ENCODE measurements at places on chromosomes 7 and 10.
A peak's percentile ranks its signal among the peaks of the same experiment; 100 is the strongest.

GRCh38 chr7:45688382-45688781 lies 114.2 kb downstream of the ADCY1 start:
- DNase-seq = no peak

DNA sequence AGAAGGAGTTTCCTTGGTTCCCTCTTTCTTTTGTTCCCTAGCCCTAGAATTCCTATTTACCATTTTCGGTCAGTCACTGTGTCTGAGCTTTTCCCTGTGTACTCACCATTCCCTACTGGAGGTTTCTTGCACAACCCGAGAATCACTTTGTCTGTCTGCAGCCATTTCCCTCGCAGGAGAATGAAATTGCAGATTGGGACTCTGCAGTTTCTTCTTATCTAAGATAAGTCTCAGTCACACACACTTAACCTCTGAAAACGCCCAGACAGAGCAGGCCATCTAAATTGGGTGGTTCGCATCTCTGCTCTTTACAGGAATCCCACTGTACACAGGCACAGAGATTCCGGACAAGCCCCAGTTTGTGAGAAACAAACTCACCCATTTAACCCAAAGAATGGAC lies 58.6 kb upstream of the CNTNAP2 start:
- no peak for DNase-seq

DNA sequence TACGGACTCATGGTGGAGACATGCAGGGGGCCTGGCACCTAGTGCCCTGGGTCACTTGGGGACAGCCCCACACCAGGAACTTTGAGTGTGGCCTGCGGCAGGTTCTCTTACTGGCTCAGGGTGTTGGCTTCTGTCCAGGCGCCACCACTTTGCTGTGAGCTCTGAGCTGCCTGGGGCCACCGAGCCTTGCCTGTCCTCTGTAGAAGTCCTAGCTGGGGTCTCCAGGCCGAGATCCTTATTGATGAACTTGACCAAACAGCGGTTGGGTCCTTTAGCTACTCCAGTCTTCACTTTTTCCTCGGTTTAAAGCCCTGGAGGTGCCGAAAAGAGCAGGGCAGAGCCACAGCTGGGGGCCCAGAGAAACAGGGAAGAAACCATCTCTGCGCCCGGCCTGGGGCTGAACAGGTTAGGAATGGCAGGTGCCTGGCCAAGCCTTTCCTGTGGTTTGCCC lies 41.3 kb downstream of the ZNF467 start:
- no peak for DNase-seq

GRCh38 chr7:77975672-77976480 lies 177.3 kb downstream of the PHTF2 start:
- no peak for DNase-seq

- DNase-seq = peak; percentile 58
These were observed 41.7 kb downstream of the TNPO3 start for GRCh38 chr7:129013048-129013724.

GRCh38 chr7:92632791-92633190 lies 42.6 kb upstream of the FAM133B start:
- DNase-seq = no peak

DNA sequence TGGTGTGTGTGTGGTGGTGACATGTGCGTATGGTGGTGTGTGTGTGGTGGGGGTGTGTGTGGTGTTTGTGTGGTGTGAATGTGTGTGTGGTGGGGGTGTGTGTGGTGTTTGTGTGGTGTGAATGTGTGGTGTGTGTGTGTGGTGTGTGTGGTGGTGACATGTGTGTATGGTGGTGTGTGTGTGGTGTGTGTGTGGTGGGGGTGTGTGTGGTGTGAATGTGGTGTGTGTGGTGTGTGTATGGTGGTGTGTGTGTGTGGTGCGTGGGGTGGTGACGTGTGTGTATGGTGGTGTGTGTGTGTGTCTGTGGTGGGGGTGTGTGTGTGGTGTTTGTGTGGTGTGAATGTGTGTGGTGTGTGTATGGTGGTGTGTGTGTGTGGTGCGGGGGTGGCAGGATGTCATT lies 453.1 kb downstream of the DNAJB6 start:
- no peak for DNase-seq

DNA sequence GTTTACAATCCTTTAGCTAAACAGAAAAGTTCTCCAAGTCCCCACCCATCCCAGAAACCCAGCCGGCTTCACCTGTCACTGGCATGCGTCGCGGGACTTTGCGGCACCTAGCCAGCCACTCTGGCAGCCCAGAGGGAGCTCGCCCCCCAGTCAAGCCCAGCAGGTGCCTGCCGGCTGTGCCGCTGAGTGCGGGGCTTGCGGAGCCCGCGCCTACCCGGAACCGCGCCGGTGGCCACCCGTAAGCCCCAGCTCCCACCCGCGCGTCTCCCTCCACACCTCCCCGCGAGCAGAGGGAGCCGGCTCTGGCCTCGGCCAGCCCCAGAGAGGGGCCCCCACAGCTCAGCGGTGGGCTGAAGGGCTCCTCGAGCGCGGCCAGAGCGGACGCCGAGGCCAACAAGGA lies 446.1 kb downstream of the GRM8 start:
- no peak for DNase-seq

GRCh38 chr7:121798896-121799295 lies 74.1 kb upstream of the PTPRZ1 start:
- no peak for DNase-seq

GRCh38 chr10:18501629-18502028 lies 149.8 kb downstream of the NSUN6 start:
- DNase-seq = no peak

- no peak for DNase-seq
These were observed 28.1 kb downstream of the INSYN2A start for GRCh38 chr10:127168261-127168660.

- no peak for DNase-seq
These were observed 50.5 kb downstream of the TPST1 start for GRCh38 chr7:66255534-66256100.

DNA sequence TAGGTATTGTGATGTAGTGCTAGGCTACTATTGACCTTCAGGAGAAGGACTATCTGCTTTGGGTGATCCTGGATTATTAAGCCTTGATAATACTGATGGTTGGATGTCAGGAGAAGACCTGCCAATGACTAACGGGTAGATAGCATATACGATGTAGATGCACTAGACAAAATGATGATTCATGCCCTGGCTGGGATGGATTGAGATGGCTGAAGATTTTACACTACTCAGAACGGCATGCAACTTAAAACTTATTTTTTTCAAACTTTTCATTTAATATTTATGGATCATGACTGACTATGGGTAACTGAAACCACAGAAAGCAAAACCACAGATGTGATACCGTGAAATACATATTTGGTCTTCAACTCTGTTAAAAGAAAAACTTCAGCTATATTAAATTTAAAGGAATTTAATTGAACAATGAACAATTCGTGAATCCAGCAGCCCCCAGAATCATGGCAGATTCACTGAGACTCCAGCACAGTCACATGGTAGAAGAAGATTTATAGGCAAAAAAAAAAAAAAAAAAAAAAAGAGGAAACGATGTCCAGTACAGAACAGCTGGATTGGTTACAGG lies 124.6 kb upstream of the CDK13 start:
- no peak for DNase-seq

DNA sequence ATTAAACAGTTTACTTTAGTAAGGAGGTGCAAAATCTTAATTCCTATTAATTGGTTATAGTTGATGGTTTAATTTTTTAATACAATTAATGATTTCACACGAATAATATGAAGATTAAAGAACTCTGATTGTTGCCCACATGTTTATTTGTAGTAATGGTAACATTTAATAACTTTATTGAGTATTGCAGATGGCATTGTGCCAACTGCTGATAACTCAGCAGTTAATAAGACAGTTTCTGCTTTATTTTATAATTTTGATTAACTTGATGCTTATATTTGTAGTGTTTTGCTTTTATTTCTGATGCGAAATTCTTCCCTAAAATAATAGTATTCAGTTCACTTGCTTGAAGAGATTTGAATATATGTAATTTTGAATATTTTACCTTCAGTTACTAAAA lies 2.8 kb downstream of the DNAJB9 start:
- no peak for DNase-seq

DNA sequence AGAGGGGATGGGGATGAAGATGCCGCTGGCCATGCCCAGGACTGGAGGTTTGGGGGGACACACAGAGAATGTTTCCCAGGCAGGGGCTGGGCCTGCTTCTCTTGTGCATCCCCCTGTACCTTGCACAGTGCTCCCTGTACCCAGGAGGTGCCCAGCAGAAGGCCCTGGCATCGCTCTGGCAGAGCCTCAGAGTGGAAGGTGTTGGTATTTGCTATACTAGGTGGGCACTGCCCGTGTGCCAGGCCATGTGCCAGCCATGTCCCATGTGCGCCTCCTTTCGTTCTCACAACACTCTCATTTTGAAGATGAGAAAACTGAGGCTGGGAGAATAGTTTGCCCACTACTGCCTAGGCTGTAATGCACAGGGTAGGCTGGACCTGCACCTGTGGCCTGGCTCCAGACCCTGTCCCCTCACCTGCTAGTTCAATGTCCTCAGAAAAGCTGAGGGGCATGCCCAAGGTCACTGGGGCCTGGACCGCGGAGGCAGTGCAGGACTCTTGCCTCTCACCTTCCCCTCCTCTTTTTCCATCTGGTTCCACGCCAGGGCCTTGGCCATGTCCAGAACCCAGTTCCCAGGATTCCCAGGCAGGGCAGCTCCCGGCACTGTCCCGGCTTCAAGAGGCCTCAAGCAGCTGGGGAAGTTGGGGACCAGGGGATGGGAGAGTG lies 64.7 kb downstream of the GOLGA7B start:
- no peak for DNase-seq

- DNase-seq = no peak
These were observed 206.0 kb downstream of the CXCL12 start for GRCh38 chr10:44178856-44179255.

- DNase-seq = no peak
These were observed 5.9 kb upstream of the ANKRD7 start for GRCh38 chr7:118218413-118219156.

- peak; percentile 49 for DNase-seq
These were observed 135.9 kb upstream of the PODXL start for GRCh38 chr7:131692131-131692960.

DNA sequence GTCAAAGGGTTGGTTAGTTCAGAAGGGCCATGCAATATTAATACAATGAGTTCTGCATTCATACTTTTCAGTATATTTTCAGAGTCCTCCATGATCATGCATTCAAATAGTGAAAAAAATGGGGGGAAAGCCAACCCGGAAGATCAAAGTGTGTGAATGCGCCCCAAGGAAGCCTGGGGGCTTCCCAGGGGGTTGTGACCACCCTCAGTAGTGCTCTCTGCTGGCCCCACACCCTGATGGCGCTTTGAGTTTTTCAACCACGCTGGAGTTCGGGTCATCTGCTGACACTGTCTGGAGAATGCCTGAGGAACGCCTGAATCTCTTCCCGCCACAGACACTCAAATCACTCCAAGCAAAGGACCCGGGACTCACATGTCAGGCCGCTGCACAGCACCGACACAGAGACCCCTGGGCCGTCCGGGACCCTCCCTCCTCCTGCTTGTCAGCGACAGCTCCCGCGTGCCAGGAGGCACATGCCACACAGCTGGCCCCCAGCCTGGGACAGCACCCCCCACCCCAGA lies 1.0 kb downstream of the TNS3 start:
- DNase-seq = peak; percentile 51

Data from suppressor macrophage treated with lipopolysaccharide for 4 hours (primary cell).